H9 (cell line): ENCODE measurements at places on chromosomes 7 and 10. TPM values are rescaled to one million over a fixed set of nuclear protein-coding genes. Genes with fewer than 3 reads are reported as not detected.

- H3K36me3 ChIP-seq = 0 out of 2 replicates have a peak, but pooled peaks cover 3% of the 10 kb centered on the region
- H3K4me1 ChIP-seq = no peaks in the 10 kb centered on the region
- no peak overlapping the region for H3K4me3 ChIP-seq
- no peaks in the 10 kb centered on the region for H3K27me3 ChIP-seq
Observed at GRCh38 chr10:73459683-73460314, 26.4 kb upstream of the MSS51 start.

GRCh38 chr10:48232717-48233447 lies 41.6 kb downstream of the FRMPD2 start:
- H3K4me3 ChIP-seq = no peak overlapping the region
- peak; percentile 18 for DNase-seq
- no peaks in the 10 kb centered on the region for H3K27me3 ChIP-seq
- H3K27ac ChIP-seq = no peak overlapping the region
- 0 out of 2 replicates have a peak, but pooled peaks cover 1% of the 10 kb centered on the region for H3K4me1 ChIP-seq
- H3K36me3 ChIP-seq = no peaks in the 10 kb centered on the region

Gene SPDYE5
- not detected in 2 replicates for total RNA-seq

DNA sequence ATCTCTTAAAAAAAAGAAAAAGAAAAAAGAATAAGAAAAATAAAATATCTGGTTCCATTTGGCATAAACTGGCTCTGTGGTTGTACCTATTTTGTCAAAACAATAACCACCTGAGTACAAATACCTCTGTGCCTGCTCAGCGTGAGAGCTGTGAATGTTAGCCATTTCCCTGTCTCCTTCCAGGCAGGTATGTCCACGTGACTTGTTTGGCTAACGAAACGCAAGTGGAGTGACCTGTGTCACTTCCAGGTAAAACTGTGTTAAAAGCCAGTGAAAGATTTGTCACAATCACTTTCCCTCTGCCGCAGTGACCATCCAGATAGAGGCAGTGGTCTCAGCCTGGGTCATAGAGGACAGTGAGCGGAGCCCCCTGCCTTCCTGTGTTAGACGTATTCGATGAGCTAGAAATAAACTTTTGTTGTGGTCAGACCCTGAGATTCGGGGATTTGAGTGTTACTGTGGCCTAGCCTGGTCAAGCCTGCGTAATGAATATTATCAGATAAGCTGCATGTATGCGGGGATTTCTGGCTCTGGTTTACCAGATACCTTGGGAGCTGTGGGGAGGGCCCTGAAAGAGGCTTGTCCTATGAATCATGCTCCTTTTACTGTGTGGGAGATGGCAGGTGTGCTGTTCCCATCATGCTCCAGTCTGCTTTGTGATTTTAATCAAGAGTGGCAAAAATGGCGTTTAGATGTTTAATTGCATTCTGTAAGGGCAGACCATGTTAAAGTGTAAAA lies 3.8 kb downstream of the PTER start:
- peaks cover 4% of the 10 kb centered on the region for H3K36me3 ChIP-seq
- no peak overlapping the region for H3K4me3 ChIP-seq
- H3K27ac ChIP-seq = no peak overlapping the region

Gene CRYGN
- 0.79 and 1.8 TPM in 2 replicates for total RNA-seq

Gene ZNF138
- 23.4 and 25.6 TPM in 2 replicates for total RNA-seq

DNA sequence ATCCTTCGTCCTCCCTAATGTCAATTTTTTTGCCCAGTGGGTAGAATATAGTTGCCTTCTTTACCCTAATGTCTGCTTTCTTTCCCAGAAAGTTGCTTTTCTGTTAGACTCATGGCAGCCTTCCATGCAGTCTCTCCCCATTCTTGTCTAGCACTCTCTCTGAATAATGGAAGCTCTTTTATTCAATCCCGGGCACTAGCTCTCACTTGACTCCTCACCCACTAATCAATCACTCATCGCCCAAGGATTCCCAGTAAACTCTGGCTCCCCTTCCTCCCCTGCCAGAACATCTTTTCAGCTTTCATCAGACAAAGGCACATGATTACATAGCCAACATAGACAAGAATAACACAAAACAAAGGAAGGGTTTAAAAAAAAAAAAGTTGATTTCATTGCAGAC lies 100.2 kb upstream of the RELN start:
- no peaks in the 10 kb centered on the region for H3K36me3 ChIP-seq
- no peaks in the 10 kb centered on the region for H3K27me3 ChIP-seq
- H3K27ac ChIP-seq = no peak overlapping the region
- H3K4me3 ChIP-seq = no peak overlapping the region
- no peaks in the 10 kb centered on the region for H3K4me1 ChIP-seq

Gene COL1A2
- 42.1 and 42.8 TPM in 2 replicates for total RNA-seq

Gene POT1
- 22.0 and 23.4 TPM in 2 replicates for total RNA-seq

Gene ASAH2
- 4.6 and 5.9 TPM in 2 replicates for total RNA-seq

GRCh38 chr7:16813232-16813616 lies 8.4 kb upstream of the AGR2 start:
- H3K36me3 ChIP-seq = no peaks in the 10 kb centered on the region
- no peak for DNase-seq
- H3K4me1 ChIP-seq = no peaks in the 10 kb centered on the region
- H3K27ac ChIP-seq = no peak overlapping the region
